ENCODE measurements at places on chromosomes 6 and 20.

- no peak for DNase-seq
Measured at GRCh38 chr6:5713519-5713918, 293.2 kb downstream of the NRN1 start.

DNA sequence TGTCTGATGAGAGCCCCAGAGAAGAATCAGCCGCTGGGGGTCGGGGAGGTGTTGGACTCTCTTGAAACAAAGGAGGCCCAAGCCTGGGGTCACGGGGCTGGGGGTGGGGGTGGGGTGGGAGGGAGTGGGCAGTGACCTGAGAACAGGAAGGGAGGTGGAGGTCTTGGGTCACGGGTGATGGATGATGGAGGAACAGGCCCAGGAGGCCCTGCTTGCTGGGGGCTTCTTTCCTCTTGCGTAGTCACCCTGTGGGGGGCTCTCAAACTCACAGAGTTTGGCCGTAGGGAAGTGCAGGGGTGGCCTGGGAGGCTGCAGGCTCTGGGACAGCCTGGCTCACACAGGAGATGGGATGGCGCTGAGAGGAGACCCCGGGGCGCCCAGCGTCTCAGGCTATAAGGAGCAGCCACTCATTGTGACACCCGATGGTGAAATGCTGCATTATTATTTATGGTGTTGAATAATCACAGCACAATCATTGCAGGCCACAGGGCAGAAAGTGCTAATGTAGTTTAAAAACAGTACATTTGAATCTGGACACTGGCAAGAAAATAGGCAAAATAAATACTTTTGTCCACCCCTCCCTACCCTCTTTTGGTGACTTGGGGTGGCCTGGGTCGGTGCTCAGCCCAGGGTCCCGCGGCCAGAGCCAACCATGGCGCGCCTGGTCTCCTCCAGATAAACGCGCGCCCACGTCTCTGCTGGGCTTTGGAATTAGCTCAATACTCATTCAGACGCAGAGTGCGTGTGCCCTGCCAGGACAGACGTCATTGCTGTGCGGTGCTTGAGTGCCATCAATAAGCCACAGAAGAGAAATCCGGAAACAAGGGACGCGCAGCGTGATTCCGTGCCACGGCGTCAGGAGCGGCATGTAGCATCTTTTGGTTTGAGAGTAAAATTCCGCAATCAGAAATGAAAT, 27.3 kb upstream of the BHLHE23 start:
- DNase-seq, result no peak

GRCh38 chr6:122651031-122651430, 40.8 kb downstream of the PKIB start:
- DNase-seq, result no peak

GRCh38 chr6:25175196-25175595, 104.0 kb upstream of the CARMIL1 start:
- no peak for DNase-seq

DNA sequence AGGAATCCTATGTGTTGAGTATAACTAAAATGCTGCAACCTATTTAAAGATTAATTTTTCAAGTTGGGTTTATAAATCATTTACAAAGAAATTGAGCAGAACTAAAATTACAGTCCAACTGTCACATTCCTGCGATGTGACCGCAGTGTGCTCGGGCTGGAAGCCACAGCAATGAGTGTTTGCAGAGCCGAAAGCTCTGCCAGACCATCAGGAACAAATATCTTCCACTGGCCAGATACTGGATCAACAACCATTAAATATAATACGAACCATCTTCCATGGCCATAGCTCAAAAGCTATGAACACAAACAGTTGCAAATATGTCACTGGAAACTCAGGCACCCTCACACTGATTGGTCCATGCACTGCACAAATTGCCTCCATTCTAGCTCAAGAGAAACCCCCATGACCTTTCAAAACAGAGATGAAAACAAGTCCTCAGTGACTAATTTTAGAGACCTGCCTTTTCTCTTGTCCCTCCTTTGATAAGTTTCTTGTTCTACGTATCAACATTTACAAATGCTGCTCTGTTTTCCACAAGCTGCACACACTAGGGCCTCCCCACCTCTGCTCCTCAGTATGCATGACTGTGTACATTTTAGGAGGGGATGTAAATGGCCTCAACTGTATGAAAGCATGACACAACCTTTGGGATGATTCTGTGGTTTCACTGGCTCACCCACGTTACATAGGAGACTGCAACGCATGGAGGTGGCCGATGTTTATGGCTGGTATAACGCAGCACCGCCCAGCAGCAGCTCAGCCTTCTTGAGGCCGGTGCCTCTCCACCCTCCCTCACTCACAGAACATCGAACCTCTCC, 171.7 kb downstream of the WDR27 start:
- no peak for DNase-seq

DNA sequence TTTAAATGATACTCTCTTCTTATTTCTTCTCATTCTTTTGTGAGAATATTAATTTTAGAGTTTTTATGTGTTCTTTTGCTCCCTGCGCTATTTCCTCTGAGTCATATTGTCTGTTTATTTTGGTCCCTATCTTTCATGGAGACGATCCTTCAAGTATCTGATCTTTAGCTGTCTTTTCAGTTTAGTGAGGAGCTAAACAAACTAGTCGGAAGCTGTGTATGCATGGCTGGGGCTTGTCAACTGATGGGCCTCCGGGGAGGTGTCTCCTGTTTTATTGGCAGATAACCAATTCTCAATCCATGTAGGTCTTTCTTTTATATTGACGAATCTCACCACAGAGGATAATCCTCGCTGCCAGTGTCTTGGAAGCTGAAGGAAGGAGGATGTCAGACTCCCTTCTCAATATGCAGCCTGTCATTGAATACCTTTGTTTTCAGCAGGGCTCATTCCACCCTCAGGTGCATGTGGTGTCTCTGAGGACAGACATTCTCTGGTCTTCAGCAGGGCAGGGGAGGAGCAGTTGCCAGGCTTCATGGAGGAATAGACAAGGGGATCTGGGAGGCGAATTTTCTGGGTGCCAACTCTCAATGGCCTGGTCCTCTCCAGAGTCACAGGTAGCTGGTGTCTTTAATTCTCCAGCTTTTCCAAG, 64.9 kb downstream of the RNF182 start:
- DNase-seq, result no peak

- DNase-seq, result no peak
Measured at GRCh38 chr6:14747881-14748520, 497.9 kb upstream of the JARID2 start.

- no peak for DNase-seq
Measured at GRCh38 chr6:6697620-6698019, 109.1 kb downstream of the LY86 start.

Measured in NCI-H1105 treated with DMSO at 0.1 percent for 48 hours (cell line).